ENCODE measurements at places on chromosomes 1 and 21. TPM values are rescaled to one million over a fixed set of nuclear protein-coding genes. Genes with fewer than 3 reads are reported as not detected.

- DNase-seq: no peak
Observed at GRCh38 chr1:93106226-93106625, 27.1 kb downstream of the MTF2 start.

DNA sequence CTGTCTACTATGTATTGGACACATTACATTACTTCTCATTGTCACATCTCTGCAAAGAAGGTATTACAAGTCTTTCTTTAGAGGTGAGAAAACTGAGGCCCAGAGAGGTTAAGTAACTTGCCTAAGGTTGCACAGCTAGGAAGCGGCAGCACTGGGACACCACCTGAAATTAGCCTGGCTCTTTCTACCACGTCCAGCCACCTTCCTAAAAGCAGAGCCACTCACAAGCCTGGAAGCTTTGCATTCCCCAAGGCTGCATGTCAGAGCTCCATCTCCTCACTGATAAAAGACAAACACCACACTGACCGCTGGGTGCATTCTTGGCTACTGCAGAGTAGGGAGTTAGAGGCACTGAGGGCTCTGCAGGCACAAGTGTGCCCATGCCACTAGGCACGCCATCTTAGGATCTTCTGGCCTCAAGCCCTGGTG, 2.4 kb downstream of the CD247 start:
- no peak for DNase-seq

Gene EFNA1
- 25.4 TPM for total RNA-seq

DNA sequence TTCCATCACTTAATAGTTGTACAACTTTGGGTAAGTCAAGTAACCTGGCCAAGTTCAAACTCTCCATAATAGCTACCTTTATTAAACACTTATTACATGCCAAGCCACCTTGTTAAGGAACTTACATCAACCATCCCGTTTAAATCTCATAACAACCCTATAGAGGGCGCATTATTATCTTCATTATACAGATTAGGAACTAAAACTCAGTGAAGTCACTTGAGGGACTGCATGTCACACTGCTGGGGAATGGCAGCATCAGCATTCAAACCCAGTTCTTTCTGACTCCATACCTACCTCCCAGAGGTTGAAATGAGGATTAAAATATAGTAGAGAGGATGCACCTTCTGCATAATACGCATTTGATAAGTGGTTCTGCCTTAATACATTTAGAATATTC, 47.1 kb upstream of the PLA2G2C start:
- peak; percentile 29 for DNase-seq

GRCh38 chr1:180787628-180788307, 124.9 kb upstream of the KIAA1614 start:
- no peak for DNase-seq

GRCh38 chr1:204203206-204203767, 7.0 kb upstream of the KISS1 start:
- DNase-seq: no peak

Gene OR2T3
- total RNA-seq: not detected

Gene NBPF26
- total RNA-seq: 51.6 TPM

- DNase-seq: peak; percentile 7
Observed at GRCh38 chr1:48246727-48247126, 24.2 kb downstream of the SLC5A9 start.

DNA sequence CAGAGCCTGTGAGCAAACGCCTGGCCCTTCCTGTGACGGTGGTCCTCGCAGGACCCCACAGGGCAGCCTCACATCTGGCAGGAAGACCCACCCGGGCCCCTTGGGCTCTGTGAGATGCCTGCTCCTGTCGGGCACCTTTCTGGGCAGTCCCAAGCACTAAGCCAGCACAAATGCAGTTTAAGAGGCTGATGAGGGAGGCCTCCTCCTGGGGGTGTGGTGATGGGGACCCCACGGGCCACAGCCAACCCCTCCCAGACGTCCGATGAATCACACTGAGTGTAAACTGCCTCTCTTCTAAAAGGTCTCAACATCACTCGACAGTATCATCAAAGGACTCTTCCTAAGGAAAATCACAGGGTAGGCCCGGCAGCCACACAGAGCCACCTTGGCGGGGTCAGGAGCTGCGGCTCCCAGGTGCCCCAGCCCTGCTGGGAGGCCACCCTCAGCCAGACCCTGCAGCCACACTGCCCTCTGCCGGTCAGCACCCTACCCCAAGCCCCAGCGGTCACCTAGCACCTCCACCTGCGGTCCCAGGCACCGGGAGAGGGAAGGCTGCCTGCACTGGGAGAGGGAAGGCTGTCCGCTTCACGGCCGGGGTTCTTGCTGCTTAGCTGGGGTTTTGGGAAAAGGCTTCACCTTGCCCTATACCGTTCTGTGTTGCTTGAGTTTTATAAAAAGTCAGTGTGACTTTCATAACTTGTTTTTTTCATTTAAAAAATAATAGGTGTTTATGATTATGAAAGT, 3.9 kb upstream of the PRKCZ start:
- DNase-seq: no peak
